ENCODE measurements at places on chromosomes 11 and 22.

DNA sequence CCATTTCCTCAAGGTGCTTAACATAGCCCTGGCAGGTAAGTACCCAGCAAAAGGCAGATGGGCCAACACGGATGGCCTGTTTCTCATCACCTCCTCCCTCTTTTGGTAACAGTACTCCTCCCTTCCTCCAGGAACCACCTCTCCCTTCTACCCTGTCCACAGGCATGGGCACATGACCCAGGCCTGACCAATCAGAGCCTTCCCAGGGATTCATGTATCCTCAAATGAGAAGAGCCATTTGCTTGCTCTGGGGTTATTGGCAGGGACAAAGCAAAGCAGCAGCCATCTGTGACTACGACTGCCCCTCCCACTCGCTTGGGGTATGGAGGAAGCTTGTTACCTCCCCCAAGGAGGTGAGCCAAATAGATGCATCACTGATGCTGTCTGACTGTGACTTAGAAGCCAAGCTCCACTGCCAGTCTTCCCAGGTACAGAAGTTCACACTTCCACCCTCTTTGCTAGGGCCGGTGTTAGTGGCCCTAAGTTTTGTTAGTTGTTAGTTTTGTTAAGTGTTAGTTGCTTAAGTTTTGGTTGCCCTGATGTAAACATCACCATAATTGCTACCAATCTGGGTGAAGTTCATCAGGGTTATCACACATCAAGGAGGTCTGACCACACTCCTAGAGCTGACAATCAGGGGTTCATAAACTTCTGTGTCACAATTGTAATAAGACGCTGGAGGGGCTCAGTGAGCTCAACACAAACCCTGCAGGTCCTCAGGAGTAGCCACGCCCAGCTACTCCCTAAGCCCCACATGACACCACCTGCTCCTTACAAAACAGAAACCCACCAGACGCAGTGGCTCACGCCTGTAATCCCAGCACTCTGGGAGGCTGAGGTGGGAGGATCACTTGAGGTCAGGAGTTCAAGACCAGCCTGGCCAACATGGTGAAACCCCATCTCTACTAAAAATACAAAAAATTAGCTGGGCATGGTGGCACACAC is 57.3 kb downstream of the ARFGAP3 start:
- DNase-seq = no peak

DNA sequence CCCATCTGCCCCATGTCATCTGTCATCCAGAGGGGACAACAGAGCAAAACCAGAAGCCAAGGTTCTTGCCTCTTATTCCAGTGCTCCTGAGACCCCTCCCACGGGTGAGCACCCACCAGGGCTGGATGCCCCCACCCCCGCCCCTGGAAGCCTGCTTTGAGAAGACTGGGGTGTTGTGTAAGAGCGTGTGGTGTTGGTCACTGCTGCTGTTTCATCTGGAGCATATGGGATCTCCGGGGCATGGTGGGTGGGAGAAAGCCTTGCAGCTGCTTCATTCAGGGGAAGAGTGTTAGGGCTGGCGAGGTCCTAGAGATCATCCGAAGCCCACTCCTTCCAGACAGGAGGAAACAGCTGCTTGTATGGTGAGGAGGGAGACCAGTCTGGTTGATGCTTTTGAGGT is 54.1 kb downstream of the CHRDL2 start:
- DNase-seq = no peak

DNA sequence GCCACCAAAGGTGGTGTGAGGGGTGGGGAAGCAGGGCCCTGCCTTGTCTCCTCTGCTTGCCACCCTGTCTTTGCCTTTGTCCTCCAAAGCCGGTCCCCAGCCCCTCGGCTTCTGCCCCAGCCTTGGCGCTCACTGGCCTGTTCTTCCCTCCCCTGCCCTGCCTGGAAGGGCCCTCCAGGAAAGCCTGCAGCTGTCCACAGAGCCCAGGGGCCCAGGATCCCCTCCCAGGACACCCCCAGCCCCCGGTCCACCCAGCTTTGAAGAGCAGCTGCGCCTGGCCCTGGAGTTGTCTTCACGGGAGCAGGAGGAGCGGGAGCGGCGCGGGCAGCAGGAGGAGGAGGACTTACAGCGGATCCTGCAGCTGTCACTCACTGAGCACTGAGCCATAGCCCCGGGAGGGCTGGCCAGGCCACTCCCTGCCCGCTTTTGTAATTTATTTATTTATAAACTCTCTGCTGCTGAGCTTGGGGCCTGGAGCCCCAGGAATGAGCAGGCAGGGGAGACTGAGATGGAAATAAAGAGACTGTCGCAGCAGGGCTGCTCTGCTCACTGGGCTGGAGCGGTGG is 1.3 kb upstream of the SSH3 start:
- DNase-seq = no peak

DNA sequence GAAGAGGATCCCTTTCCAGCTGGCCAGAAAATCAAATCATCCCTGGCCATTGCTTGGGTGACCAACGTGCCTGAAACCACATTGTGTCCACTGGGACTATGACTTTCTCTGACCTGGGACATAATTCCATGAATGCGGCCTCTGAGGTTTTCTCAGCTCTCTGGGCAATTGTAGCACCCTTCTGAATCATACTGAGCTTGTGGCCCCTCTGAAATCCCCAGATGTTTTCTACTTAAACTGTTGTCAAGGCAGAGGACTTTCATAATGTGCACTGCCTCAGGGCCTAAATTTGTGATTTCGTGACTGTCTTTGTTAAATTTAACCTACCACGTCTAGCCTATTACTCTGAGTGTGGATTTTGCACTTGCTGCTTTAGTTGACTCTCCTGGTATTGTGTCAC is 321.1 kb upstream of the PLET1 start:
- DNase-seq = no peak

DNA sequence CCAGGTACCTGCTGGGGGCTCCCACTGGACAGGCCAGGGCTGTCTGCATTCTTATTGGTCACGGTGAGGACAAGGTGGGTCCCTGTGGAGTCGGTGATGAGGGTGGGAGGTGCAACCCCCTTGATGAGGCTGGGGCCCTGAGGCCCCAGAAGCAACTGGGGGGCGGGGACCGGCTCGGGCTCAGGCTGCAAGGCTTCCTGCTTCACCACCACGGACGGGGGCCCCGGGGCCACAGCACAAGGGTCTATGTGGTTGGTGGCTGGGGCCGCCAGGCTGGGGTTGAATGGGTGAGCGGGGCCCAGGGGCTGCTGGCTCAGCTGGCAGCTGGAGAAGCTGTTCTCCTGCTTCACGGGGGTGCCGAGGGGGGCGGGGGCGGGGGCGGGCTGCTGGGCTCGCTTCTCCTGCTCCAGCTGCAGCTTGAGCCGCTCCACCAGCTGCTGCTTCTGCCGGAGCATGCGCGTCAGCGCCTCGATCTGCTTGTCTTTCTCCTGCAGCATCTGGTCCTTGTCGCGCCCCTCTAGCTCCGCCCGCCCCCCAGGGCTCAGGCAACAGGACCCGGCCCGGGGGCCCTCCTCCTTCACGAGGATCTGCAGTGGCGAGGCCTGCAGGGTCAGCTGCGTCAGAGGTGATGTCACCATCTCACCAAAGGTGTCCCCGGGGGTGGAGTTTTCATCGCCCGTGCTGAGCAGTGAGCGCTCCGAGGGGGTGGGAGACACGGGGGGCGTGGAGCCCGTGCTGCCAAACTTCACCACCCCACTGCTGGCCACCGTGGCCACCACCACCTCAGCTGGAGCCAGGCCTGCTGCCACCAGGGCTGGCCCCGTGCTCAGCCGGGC is 48.2 kb downstream of the SGSM3 start:
- DNase-seq = no peak

DNA sequence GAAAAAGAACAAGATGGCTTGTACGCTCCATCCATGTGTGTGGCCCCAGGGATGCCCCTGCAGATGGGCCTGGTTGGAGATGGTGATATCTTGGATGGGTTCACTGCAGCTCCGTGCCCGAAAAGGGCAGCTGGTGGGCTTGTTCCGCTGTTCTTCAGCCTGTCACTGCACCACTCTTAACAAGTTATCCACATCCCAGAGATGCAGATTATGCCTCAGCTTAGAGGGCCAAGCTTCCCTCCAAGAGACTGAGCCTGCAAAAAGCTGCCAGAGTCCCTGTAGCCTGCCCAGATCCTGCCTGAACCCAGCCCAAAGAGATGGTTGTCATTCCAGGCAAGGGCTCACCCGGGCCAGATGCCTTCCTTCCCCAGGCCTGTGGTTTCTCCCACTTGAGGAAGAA is 308.0 kb downstream of the OPCML start:
- no peak for DNase-seq

DNA sequence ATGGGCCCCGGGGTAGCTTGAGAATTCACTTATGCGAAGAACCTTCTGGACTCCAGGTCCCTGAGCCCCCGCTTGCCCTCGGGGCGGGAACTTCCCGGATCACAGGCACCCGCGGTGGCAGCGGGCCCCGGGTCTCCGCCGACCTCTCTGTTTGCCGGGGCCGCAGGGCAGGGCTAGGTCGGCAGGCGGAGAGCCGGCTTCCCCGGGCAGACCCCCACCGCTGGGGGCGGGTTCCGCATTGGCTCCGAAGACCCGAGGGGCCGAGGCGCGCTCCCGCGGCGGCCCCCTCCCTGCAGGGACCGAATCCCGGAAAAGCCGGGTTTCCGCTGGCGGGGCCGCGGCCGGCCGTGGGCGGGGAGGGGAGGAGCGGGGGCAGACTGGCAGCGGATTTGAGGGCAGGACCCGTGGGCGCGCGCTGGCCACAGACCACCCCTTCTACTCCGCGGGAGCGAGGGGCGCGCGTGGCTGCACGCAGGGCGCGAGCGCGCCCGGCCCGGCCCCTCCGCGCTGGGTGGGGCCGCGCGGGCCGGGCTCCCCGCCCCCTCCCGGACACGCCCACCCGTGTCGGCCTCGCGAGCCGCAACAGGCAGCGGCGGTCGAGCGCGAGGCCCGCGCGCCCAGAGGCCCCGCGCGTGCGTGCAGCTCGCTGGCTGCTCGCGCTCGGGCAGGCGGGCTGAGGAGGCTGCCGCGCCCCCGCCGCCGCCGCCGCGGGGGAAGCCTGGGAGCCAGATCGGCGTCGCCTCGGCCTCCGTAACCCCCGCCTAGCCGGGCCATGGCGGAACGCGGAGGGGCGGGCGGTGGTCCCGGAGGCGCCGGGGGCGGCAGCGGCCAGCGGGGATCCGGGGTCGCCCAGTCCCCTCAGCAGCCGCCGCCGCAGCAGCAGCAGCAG is at the start of gene PACS1:
Gene PACS1, plus strand, starts transcription at position 558 of the 889 bp plus-strand sequence. Its CDS starts 215 bp downstream, at position 773.
- no peak for DNase-seq

GRCh38 chr22:25002241-25002985 is 49.9 kb downstream of the KIAA1671 start:
- no peak for DNase-seq

DNA sequence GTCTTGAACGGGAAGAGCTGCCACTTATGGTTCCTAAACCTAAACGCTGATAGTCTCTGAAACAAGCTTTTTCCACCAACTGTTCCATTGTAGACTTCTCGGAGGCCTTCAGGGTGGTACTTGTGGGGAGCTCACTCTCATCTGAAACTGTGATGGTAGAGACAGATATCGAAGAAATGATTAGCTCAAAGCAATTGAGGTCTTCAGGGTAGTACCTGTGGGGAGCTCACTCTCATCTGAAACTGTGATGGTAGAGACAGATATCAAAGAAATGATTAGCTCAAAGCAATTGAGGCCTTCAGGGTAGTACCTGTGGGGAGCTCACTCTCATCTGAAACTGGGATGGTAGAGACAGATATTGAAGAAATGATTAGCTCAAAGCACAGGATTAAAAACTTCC is 175.7 kb downstream of the SWAP70 start:
- DNase-seq = no peak

DNA sequence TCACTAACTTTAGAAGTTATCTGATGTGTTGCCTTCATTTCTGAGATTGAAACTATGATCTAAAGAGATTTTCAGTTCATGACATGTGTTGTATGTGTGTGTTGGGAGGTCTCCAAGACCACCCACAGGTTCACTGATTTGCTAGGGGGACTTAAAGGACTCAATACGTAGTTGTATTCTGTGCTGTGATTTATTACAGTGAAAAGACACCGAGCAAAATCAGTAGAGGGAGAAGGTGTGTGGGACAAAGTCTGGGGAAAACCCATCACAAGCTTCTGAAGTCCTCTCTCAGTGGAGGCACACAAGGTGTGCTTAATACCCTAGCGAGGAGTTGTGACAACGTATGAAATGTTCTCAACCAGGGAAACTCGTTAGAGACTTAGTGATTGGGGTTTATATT is 35.6 kb downstream of the RNF169 start:
- no peak for DNase-seq

DNA sequence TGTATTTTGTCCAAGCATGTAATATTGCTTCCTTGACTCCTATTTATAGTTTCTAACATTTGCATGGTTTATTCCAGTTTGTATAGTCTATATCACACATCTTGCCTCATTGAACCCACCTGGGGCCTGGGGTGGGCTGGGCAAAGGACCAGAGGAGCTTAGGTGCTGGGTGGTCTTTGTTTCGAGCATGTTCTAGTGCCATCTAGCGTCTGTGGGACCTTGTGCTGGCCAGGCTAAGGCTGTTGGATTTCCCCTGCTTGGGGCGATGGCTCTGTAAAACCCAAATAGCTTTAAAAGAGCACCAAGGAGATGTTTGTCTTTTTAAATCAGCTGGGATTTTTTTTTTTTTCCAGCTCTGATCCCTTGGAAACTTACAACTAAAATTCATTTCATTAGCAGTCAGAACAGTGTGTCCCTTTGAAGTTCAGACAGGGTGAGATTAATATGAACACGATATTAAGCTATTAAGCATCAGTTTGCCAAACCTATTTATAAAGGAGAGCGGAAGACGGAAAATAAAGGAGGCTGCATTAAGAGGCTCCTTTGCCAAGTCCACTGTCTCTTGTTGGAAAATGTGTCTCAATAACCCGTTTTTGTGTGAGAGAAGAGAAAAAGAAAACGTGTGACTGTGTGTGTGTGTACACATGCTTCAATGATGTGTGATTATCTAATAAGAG is 157.4 kb downstream of the COMMD9 start:
- DNase-seq = no peak

GRCh38 chr11:85791409-85791990 is 19.4 kb downstream of the SYTL2 start:
- no peak for DNase-seq

- no peak for DNase-seq
Observed at GRCh38 chr11:113778111-113778910, 1.3 kb upstream of the CLDN25 start.

DNA sequence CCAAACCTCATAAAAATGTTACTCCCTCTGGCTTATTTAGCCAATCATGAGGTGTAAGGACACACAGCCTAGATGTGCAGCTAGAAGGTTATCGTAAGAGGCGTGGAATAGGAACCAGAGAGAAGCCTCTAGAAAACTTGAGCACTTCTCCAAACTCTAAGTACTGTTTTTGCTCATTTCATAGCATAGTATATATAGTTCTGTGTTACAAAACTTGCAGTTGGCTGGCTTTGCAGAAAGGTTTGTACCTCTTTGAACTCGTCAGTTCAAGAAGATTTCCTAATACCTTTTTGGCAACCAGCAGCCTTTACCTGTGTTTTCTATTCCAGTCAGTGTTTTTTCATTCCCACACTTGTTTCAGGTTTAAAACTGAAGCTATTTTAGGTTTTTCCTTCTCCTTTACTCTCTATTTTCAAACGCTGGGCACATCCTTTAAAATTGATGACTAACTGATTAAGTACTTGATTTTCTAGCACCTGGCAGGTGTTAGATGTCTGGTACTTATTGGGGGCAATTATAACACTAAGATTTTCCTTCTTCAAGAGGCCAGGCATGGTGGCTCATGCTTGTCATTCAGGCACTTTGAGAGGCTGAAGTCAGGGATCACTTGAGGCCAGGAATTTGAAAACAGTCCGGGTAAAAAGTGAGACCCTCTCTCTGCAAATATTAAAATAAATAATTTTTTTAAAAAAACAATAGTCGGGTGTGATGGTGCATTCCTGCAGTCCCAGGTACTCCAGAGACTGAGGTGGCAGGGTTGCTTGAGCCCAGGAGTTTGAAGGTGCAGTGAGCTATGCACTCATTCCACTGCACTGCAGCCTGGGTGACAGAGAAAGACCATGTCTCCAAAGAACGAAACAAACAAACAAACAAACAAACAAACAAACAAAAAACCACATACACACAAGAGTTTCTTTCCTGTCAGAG is 125.2 kb downstream of the LRRC4C start:
- no peak for DNase-seq

Measured in left renal cortex interstitium (tissue), 4 donors.